Upper lobe of right lung (tissue), 1 donor: ENCODE measurements at places on chromosomes 2 and 18. TPM values are rescaled to one million over a fixed set of nuclear protein-coding genes. Genes with fewer than 3 reads are reported as not detected.

AQP12A gene
- not detected for total RNA-seq

GRHL1 gene
- total RNA-seq: 2.7 TPM

DNA sequence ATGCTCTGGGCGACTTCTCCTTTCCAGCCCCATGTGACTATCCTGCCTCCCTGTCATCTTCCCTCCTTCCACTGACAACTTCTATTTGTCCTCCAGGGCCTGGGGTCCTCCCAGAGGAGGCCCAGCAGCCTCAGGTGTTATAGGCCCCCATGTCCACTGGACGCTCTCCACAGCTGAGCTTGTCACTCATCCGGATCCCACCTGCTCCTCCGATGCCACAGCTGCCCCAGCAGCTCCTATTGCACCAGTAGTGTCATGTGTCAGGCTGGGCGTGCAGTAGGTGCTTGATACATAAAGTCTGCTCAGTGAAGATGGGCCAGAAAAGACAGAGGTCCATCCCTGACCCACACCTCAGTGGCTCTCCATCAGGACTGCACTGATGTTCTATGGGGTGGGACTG is 305.7 kb upstream of the MYT1L start:
- no peaks in the 10 kb centered on the region for H3K36me3 ChIP-seq
- H3K27me3 ChIP-seq: no peaks in the 10 kb centered on the region
- H3K4me3 ChIP-seq: no peak overlapping the region
- H3K4me1 ChIP-seq: no peaks in the 10 kb centered on the region
- no peak overlapping the region for H3K27ac ChIP-seq

NT5DC4 gene
- not detected for total RNA-seq

GRCh38 chr2:70779911-70780545 is 10.4 kb downstream of the FIGLA start:
- no peak overlapping the region for H3K4me3 ChIP-seq
- H3K27ac ChIP-seq: no peak overlapping the region
- H3K36me3 ChIP-seq: no peaks in the 10 kb centered on the region
- peaks cover 6% of the 10 kb centered on the region for H3K27me3 ChIP-seq
- no peaks in the 10 kb centered on the region for H3K4me1 ChIP-seq
- no peak for DNase-seq

GRCh38 chr2:238644095-238645081 is 203.5 kb upstream of the TWIST2 start:
- no peak for DNase-seq
- H3K4me1 ChIP-seq: no peaks in the 10 kb centered on the region
- no peak overlapping the region for H3K4me3 ChIP-seq
- H3K36me3 ChIP-seq: no peaks in the 10 kb centered on the region

AGFG1 gene
- 92.9 TPM for total RNA-seq

- no peaks in the 10 kb centered on the region for H3K27me3 ChIP-seq
- H3K36me3 ChIP-seq: no peaks in the 10 kb centered on the region
- H3K4me3 ChIP-seq: no peak overlapping the region
- H3K4me1 ChIP-seq: no peaks in the 10 kb centered on the region
- DNase-seq: no peak
- no peak overlapping the region for H3K27ac ChIP-seq
Observed at GRCh38 chr18:70046207-70046606, 98.5 kb upstream of the CD226 start.
